Vagina (tissue), 2 donors: ENCODE measurements at places on chromosomes 5 and 9.
A peak's percentile ranks its signal among the peaks of the same experiment; 100 is the strongest.

- DNase-seq = no peak
Observed at GRCh38 chr5:95759005-95759404, 27.9 kb downstream of the RHOBTB3 start.

GRCh38 chr5:173829826-173830225 is 58.3 kb upstream of the CPEB4 start:
- no peak for DNase-seq

- no peak for DNase-seq
Observed at GRCh38 chr9:15068261-15068660, 158.0 kb upstream of the FREM1 start.

DNA sequence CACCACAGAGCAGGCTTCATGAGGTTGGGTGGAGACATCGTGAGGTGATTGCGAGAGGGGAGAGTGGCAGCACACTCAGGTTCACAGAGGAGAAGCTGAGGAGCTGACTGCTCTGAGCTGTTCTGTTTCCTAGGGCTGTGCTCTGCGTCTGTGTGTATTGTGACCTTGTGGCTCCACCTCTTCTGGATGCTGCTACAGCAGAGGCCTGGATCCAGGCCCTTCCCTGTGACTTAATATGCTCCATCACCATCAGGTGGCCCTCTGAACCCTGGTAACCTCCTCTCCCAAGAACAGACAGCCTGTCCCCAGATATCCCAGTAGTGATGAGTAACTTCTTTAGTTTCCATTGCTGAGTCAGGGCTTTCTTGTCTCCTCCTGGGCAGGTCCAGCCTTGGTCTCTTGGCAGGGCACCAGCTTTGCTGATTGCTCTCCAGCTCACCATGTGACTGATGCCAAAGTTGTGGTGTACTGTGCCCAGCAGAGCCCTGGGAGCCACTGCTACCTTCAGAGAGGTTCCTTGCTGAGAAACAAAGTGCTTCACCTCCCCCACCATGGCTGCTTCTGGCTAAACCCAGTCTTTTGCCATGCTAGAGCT is 212.8 kb upstream of the CHD1 start:
- DNase-seq = no peak

DNA sequence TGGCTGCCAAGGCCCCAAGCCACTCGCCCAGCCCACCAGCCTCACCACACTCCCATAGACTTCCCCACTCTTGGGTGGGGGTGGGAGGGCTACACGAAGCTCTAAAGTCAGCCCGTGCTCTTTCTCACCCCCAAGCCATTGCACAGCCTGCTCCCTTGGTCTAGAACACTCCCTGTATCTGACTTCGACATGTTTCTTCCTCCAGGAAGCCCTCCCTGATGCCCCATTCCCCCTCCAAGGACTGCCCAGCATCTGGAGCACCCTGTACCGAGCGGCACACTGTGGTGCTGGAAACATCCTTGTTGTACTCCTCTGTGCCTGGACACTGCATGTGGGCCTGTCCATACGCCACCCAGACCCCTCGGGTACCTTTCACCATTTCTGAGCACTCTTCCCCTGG is 49.4 kb upstream of the KCNMB1 start:
- peak; percentile 81 for DNase-seq

GRCh38 chr5:170450061-170450669 is 53.7 kb upstream of the KCNIP1 start:
- peak; percentile 64 for DNase-seq

DNA sequence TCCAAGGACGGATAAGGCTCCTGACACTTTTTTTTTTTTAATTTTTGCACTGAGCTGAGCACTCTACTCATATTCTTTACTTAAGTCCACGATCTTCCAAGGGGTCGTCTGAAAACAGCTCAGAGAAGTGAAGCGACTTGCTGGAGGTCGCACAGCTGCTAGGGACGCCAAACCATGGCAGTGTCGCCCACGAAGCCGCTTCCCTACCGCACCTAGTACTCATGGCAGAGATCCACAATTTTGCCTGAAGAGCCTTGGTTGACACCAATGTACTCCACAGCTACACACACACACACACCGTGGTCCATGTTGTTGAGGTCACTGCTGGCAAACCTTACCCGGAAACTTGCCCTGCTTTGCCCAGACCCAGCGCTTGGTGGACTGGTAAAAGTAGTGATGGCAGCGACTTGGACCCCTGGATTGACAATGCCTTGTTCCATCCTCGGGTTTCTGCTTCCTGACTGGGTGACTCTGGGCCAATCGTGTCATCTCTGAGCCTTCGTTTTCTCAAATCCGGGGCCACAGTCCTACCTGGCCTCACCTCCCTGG is 521 bp upstream of the SLIT3 start:
- no peak for DNase-seq

DNA sequence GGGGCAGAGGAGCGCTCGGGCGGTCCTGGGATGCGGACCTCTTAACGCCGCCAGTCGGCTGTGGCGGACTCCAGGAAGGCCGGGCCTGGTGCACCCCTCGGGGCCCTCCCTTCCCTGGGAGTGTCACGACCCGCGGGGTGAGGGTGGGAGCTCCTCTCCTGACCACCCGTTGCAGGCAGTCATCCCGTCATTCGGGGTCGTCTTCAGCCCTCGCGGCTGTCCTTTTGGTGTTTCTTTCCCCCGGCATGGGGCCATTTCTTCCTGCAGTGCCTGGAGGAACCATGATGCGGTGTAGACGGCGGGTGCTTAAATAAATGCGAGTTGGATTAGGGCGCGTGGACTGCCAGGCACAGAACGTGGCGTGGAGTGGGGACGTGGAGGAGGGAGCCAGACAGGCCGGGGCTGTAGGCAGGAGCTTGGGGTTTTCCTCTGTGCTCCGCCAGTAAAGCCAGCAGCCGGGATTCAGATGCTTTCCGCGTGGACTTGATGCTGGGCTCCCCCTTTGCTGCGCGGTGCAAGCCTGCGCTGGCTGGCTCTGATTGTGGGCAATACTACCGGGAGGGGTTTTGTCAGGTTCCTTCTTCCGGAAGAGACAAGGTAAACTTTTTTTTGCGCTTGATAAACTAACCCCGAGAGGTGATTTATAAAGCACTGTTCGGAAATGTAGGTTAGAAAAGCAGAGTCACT is 868 bp downstream of the KDM4C start:
- DNase-seq = peak; percentile 92

DNA sequence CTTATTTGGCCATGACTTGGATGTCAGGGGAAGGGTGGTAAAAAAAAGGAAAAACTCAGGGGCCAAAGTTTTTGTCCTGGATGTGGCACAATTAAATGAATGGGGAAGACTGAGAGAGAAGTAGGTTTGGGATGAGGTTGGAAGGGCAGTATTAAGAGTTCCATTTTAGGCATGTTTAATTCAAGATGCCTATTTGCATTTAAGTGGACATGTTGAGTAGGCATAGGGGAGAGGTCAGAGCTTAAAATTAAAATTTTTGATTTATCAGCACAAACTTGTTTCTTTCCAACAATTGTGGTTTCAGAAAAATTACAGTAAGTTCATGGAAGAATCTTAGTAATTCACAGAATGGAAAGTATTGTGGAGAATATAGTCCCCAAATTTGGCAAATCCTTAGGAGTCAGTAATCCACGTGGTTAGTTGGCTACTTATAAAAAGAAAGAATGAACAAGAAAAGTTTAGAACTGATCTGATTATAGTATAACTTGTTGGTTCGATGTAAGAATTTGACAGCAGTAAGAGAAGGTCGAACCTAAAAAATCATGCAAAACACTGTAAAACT is 265.9 kb downstream of the SAXO1 start:
- no peak for DNase-seq
